ENCODE measurements at places on chromosomes 7 and 10.

- no peak for DNase-seq
Measured at GRCh38 chr7:127940381-127941160, 90.7 kb downstream of the LRRC4 start.

DNA sequence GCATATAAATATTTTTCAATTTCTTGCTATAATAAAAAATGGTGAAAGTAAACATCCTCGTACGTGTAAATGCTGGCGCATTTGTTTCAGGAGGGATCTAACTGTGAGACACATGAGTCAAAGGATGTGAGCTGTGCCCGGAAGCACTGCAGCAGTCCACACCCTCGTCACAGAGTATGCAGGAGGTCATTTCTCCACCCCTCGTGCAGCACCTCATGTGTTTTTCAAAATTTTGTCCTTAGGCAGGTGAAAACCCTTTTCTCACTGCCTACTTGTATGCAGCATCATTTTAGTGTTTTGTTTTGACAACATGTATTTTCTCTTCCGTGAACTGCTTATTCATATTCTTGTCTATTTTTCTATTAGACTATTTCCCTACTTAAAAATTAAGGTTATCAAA is 162.7 kb downstream of the AVL9 start:
- DNase-seq = no peak

GRCh38 chr10:121886181-121886580 is 41.6 kb downstream of the ATE1 start:
- DNase-seq = no peak

DNA sequence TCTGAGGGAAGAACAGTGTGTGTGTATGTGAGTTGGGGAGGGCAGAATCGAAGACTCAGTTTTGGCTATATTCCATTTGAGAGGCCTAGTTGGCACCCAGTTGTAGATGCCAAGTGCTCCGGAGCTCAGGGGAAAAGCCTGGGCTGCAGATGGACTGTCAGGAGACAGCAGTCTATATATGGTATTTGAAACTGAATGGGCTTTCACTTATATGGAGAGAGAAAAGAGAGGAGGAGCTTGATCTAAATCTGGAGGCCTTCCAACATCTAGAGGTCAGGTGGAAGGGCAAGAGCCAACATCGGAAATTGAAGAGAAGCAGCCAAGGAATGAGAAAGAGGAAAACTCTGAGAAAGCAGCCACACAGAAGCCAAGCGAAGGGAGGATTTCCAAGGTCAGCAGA is 350.8 kb upstream of the BMPER start:
- no peak for DNase-seq

GRCh38 chr7:151139791-151140190 is 27.7 kb downstream of the GBX1 start:
- no peak for DNase-seq

DNA sequence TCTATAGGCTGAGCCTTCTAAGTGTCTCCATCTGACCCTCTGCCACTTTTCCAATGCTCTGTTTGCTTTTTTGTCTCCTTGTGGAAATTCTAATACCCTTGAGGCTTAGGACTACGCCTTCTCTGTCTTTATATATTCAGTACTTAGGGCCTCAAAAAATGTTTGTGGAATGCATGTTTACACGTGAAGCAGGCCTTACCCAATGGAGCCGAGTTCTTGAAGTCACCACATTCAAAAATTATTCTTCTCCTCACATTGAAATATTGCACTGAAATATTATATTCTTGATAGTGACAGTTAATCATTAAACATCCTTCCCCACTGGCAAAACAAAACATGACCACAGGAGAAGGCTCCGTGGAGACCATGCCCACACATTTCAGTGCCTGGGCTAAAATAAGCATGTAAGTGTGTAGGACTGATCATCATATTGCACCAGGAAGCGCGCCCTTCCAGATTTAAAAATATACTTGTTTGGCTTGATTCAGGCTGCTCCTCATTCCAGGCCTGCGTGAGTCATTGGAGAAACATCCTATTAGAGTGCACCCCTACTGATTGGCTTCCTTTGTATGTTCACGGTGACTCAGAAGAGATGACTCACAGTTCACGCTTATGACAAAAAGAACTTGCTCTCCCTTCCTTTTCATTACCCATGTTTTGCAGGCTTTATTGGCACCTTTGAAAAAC is 307.4 kb upstream of the AOAH start:
- peak; percentile 90 for DNase-seq

DNA sequence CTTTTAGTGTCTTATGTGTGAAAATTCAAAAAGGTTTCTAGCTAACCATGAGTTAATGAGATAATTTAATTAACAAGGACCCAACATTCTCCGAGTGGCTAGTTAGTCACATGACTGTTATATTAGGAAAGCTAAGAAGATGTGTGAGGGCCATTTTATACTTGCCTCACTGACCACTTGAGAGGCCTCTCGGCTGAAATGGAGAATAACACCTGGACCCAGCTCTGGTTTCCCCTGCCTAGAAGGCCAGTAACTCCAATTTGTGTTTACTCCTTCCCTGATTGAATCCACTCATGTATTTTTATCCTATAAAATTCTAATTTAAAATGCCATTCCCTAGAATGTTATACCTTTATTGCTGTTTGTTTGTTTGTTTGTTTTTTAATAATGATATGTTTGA is 1091.2 kb downstream of the KCNMA1 start:
- no peak for DNase-seq

All from NCI-H146 (cell line).